ENCODE measurements at places on chromosomes 6 and 20. TPM values are rescaled to one million over a fixed set of nuclear protein-coding genes. Genes with fewer than 3 reads are reported as not detected.

- peaks cover 6% of the 10 kb centered on the region for H3K4me1 ChIP-seq
- H3K4me3 ChIP-seq = no peak overlapping the region
- no peak overlapping the region for H3K27ac ChIP-seq
- H3K27me3 ChIP-seq = no peaks in the 10 kb centered on the region
- DNase-seq = no peak
- H3K36me3 ChIP-seq = peaks cover 2% of the 10 kb centered on the region
Observed at GRCh38 chr20:53100476-53100911, 128.3 kb downstream of the TSHZ2 start.

DNA sequence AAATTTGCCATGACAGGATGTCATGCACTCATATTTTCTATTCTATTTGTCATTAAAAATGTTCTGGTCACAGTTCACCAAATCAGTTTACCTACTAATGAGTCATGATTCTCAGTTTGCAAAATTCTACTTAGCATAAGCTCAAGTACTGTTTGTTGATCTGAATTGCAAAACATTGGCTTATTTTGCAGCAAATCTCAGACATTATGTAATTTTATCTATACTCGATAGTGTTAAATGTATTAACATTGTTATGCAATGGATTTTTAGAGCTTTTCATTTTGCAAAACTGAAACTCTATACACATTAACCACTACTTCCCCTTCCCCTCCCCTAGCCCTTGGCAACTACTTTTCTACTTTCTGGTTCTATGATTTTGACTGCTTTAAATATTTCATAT, 213.8 kb upstream of the ZFP64 start:
- no peaks in the 10 kb centered on the region for H3K36me3 ChIP-seq
- H3K27me3 ChIP-seq = peaks cover 11% of the 10 kb centered on the region
- peaks cover 10% of the 10 kb centered on the region for H3K4me1 ChIP-seq
- H3K27ac ChIP-seq = no peak overlapping the region
- H3K4me3 ChIP-seq = no peak overlapping the region

DNA sequence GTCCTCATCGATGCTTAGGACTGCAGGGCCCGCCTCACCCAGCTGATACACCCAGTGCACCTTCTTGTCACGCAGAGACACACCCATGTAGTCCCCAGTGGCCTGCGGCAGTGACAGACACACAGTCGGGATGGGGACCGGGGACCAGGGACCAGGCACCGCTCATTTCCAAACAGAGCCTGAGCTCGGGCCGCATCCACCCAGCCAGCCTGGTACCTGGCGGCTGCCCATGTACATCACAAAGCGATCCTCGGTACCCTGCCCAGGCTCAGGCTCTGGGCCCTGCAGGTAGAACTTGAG, 11.5 kb downstream of the ADRM1 start:
- H3K4me1 ChIP-seq = no peaks in the 10 kb centered on the region
- H3K36me3 ChIP-seq = peaks cover 5% of the 10 kb centered on the region
- H3K27ac ChIP-seq = no peak overlapping the region
- no peak for DNase-seq
- H3K4me3 ChIP-seq = no peak overlapping the region

- peak overlapping the region; percentile 63 for H3K27ac ChIP-seq
- H3K36me3 ChIP-seq = peaks cover 3% of the 10 kb centered on the region
- no peaks in the 10 kb centered on the region for H3K27me3 ChIP-seq
- H3K4me3 ChIP-seq = no peak overlapping the region
- H3K4me1 ChIP-seq = peaks cover 15% of the 10 kb centered on the region
Observed at GRCh38 chr20:51953731-51954340, 151.5 kb upstream of the SALL4 start.

Gene RRAGD
- total RNA-seq = 8.0 TPM

Data from progenitor cell of endocrine pancreas (in vitro differentiated cells).